B cell (primary cell): ENCODE measurements at places on chromosomes 12 and 14. TPM values are rescaled to one million over a fixed set of nuclear protein-coding genes. Genes with fewer than 3 reads are reported as not detected.

KCNK10 gene
- polyA plus RNA-seq, result not detected in 2 replicates

PRKD1 gene
- 0.03 and 0.61 TPM in 2 replicates for polyA plus RNA-seq

COCH gene
- polyA plus RNA-seq, result 11.6 and 24.5 TPM in 2 replicates

MYBPC1 gene
- polyA plus RNA-seq, result not detected in 2 replicates

PLEKHD1 gene
- polyA plus RNA-seq, result 0.12 and 0.16 TPM in 2 replicates

SLC25A47 gene
- not detected in 2 replicates for polyA plus RNA-seq

C12orf42 gene
- polyA plus RNA-seq, result 25.6 TPM in 2 replicates

ANKRD33 gene
- not detected in 2 replicates for polyA plus RNA-seq

HAL gene
- polyA plus RNA-seq, result 1.3 and 2.0 TPM in 2 replicates

POU6F1 gene
- polyA plus RNA-seq, result 16.4 and 27.7 TPM in 2 replicates

PEBP1 gene
- polyA plus RNA-seq, result 76.6 and 83.3 TPM in 2 replicates

COQ6 gene
- 38.0 and 38.4 TPM in 2 replicates for polyA plus RNA-seq

ITFG2 gene
- polyA plus RNA-seq, result 73.0 and 88.2 TPM in 2 replicates

TEX22 gene
- polyA plus RNA-seq, result 0.65 and 1.7 TPM in 2 replicates

KANSL2 gene
- polyA plus RNA-seq, result 47.3 and 85.0 TPM in 2 replicates

KRT83 gene
- polyA plus RNA-seq, result not detected in 2 replicates

RAD9B gene
- 0.59 and 0.75 TPM in 2 replicates for polyA plus RNA-seq

SDSL gene
- 0.15 TPM in 1 of 2 replicates, not detected in the other for polyA plus RNA-seq

CEBPE gene
- 0.26 and 0.45 TPM in 2 replicates for polyA plus RNA-seq

CISTR gene
- not detected in 2 replicates for polyA plus RNA-seq

BAZ2A gene
- 95.7 and 138 TPM in 2 replicates for polyA plus RNA-seq

SMIM41 gene
- 0.12 TPM in 1 of 2 replicates, not detected in the other for polyA plus RNA-seq

EGLN3 gene
- polyA plus RNA-seq, result 0.76 and 1.7 TPM in 2 replicates

FOXA1 gene
- not detected in 2 replicates for polyA plus RNA-seq

TESPA1 gene
- 8.4 and 9.5 TPM in 2 replicates for polyA plus RNA-seq

ATL1 gene
- polyA plus RNA-seq, result 1.1 and 2.9 TPM in 2 replicates

RNASE7 gene
- not detected in 2 replicates for polyA plus RNA-seq

RTL1 gene
- polyA plus RNA-seq, result not detected in 2 replicates

RNU6-7 gene
- not detected in 2 replicates for polyA plus RNA-seq

PPP2R5C gene
- polyA plus RNA-seq, result 91.7 and 113 TPM in 2 replicates

SPPL3 gene
- polyA plus RNA-seq, result 12.3 and 22.0 TPM in 2 replicates

CCDC196 gene
- not detected in 2 replicates for polyA plus RNA-seq

FSCB gene
- not detected in 2 replicates for polyA plus RNA-seq

PPM1H gene
- polyA plus RNA-seq, result 0.01 and 0.03 TPM in 2 replicates

RILPL1 gene
- 1.1 and 2.6 TPM in 2 replicates for polyA plus RNA-seq

FAM181A gene
- polyA plus RNA-seq, result not detected in 2 replicates

STXBP6 gene
- 0.01 TPM in 1 of 2 replicates, not detected in the other for polyA plus RNA-seq

GPR84 gene
- 0.16 and 0.46 TPM in 2 replicates for polyA plus RNA-seq

RNU7-1 gene
- polyA plus RNA-seq, result not detected in 2 replicates

GALC gene
- 4.9 and 8.8 TPM in 2 replicates for polyA plus RNA-seq

SCNN1A gene
- polyA plus RNA-seq, result not detected in 2 replicates

UBR7 gene
- 11.3 and 14.3 TPM in 2 replicates for polyA plus RNA-seq

SERPINA12 gene
- not detected in 2 replicates for polyA plus RNA-seq

SLC25A21 gene
- not detected in 2 replicates for polyA plus RNA-seq

ADAM21 gene
- not detected in 2 replicates for polyA plus RNA-seq

ASB2 gene
- polyA plus RNA-seq, result 2.5 and 2.7 TPM in 2 replicates

TAS2R8 gene
- 0.20 TPM in 1 of 2 replicates, not detected in the other for polyA plus RNA-seq

C12orf75 gene
- 8.5 and 15.3 TPM in 2 replicates for polyA plus RNA-seq
